ENCODE measurements at places on chromosomes 11 and 22.

DNA sequence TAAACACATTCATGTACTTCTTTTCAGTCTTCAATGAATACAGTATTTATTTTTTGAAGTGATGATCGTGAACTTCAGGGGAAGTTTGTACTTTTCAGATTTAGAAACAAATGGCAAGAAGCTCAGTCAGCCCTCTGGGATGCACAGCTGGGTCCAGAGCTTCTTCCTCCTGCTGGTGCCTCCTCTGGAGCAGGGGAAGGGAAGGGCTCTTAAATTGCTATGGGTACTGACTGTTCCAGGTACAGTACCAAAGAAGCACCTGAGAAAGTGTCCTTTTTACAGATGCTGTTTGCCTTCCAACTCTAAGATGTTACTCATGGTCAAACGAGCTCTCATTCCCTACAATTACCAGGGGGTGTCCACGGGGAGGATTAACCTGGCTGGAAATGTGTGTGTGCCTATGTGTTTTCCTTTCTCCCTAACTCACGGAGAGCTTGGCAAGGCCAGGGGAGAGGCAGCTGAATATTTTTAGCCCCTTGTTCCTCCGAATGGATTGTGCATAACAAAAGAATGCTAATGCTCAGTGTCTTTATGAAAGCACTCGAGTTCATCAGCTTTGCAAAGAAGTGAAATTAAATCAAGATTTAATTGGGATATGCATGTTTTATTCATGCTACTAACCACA is 313.7 kb upstream of the CADM1 start:
- no peak for DNase-seq

GRCh38 chr11:117535850-117536411 is 208.3 kb downstream of the CEP164 start:
- no peak for DNase-seq

DNA sequence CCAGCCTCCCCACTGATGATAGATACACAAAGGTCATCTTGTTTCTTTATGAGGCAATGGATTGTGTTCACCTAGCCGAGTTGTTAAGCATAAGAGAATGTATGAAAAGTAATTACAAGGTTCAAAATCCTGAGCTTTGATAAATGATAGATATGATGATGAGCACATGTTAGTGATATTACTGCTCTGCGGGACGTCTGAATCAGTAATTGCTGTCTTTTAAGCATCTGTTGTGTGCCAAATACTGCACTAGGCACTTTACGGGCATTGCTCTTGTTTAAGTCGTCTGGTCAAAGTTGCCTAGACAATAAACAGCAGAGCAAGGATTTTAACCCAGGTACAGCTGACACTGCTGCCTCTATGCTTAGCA is 559 bp upstream of the RNF141 start:
- DNase-seq: no peak

DNA sequence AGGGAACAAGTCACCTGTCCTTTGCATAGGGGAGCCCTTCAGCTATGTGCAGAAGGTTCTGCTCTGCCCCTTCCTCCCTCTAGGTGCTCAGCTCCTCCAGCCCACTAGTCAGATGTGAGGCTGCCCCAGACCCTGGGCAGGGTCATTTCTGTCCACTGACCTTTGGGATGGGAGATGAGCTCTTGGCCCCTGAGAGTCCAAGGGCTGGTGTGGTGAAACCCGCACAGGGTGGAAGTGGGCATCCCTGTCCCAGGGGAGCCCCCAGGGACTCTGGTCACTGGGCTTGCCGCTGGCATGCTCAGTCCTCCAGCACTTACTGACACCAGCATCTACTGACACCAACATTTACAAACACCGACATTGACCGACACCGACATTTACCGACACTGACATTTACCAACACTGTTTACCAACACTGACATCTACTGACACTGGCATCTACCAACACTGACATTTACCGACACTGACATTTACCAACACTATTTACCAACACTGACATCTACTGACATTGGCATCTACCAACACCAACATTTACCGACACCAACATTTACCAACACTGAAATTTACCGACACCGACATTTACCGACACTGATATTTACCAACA is 71.9 kb upstream of the PPP6R3 start:
- no peak for DNase-seq

DNA sequence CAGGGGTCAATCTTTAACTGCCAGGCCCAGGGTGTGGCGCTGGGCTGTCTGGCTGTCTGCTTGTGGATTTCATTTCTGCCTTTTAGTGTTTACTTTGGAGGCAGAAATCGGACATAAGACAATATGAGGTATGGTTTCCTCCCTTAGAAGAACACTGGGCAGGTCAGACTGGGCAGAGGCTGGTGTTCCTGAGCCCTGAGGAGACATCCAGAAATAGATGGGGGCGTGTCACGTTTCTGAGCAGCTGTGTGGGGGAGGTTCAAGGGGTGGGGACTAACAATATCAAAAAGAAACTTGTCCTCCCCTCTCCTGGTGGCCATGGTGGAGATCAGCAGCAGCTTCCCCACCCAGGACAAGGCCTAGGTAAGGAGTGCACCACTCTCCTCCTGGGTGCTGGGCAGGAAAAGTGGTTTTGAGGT is at the start of gene ART1:
TSS of gene ART1 (plus strand) at position 312 of the 419 bp plus-strand sequence. CDS start 14,086 bp downstream, outside the sequence.
- DNase-seq: no peak

DNA sequence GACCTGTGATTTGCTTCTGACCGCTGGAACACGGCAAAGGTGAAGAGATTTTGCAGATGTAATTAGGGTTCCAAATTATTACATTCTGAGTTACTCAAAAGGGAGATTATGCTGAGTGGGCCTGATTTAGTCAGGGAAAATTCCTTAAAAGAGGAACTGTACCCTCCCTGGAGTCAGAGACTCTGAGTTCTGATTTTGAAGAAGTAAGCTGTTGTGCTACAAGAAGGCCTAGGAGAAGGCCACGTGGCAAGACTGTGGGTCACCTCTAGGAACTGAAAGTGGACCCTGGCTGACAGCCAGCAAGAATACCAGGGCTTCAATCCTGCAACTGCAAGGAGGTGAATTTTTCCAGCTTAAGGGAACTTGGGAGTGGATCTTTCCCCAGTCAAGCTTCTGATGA is 45.3 kb downstream of the CHRDL2 start:
- DNase-seq: no peak

- no peak for DNase-seq
Measured at GRCh38 chr11:130804306-130805076, 111.8 kb downstream of the SNX19 start.

GRCh38 chr11:114044042-114044871 is 15.3 kb upstream of the ZBTB16 start:
- no peak for DNase-seq

GRCh38 chr11:129842138-129842537 is 26.5 kb downstream of the TMEM45B start:
- no peak for DNase-seq

DNA sequence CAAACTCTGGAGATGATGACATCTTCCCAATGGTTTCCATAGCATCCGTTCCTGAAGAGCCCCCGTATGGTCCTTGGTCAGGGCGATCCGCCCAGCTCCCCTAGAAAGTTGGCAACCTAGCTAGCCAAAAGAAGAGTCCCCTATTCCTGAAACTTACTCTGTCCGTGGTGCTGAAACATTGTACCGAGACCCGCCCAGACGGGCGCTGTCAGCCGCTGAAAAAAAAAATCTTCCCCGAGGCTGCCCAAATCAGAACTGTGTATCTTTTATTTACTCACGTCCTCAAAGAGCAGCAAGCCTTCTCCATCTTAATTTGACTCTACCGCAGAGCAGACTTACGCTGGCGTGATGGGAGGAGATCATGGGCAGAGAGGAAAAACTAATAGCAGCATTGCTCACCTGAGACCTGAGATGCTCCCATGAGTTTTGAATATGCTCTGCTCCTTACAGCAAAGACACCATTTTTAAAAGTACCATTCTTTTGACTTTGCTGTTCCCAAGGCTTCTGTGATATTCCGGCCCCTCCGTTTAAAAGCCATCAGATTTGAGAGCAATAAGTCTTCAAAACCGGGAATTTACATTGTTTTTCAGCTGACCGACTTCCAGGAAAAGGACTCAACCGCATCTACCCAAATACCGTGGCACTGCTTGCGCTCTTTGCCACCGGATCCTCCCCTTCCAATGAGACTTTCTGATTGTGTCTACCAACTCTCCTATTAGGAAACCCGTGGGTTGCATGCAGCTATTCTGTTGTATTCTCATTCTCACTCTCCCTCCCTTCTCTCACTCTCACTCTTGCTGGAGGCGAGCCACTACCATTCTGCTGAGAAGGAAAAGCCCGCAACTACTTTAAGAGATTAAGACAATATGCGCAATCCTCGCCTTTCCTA is at the start of gene SLC17A6:
TSS of gene SLC17A6 (plus strand) at position 786 of the 890 bp plus-strand sequence. CDS start 153 bp downstream, outside the sequence.
- DNase-seq: no peak

GRCh38 chr11:47350315-47350714 is 2.2 kb downstream of the MYBPC3 start:
- DNase-seq: no peak

DNA sequence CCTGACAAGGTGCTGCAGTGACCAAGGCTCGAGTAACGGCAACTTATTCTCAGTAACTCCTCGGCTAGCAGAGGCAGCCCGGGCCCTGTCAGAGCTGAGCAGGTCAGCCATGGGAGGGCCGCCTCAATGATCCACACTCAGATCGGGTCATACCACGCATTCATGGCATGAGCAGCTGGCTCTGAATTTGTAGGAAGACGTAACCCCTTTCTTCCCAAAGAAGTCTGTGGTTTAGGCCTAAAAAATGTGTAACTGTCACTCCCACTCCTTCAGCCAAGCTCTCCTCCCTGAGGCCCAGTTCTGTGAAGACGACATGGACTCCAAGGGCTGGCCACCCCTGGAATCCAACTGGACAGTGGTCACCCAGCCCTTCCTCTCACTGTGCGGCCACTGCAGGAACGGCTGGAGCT is 30.0 kb downstream of the PPP2R1B start:
- DNase-seq: no peak

DNA sequence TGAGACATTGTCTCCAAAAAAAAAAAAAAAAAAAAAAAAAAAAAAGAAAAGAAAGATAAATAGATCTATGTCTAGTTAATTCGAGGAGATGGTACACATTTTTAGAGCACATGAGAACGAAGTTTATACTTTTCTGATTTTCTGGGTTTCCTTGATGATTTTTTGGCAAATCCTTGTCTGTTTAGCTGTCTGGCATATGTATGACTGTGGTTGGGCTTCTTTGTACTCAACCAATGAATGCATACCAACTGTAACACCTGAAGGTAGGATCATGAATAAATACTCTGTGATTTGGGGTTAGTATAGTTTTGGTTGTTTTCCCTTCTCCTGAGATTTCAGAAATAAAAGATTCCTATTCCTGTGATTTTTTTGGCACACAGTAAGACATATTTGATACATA is 63.1 kb downstream of the ARHGEF12 start:
- DNase-seq: no peak

DNA sequence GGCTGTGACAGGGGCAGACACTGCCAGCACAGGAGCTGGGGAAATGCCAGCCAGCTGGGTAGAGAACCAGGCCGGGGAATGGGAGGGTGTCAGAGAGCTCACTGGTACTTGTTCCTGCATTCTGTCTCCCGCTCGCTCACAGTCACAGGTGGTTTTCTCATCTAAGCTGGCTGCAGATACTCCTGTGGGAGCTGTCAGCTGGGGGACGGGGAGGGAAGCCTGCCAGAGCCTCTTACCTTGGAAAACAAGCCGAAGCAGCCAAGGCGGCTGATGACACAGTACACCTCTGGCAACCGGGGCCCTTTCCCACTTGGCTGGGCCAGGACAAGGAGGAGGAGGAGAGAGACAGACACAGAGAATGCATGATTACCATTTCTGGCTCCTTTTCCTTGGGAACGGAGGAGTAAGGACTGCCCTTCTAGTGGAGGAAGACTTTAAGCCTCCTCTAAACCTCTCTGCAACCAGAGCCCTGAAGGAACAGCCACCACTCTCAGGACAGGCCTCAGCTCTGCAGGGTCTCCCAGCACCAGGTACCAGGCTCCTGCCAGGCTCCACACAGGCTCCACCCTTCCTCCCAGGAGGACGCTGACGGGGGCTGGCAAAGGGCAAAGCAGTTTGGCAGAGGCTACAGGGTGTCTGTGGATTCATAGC is 25.1 kb downstream of the RPL27A start:
- no peak for DNase-seq

GRCh38 chr22:38707346-38707745 is 1.6 kb downstream of the GTPBP1 start:
- DNase-seq: no peak

GRCh38 chr22:38996105-38996504 is 14.0 kb downstream of the APOBEC3B start:
- no peak for DNase-seq

DNA sequence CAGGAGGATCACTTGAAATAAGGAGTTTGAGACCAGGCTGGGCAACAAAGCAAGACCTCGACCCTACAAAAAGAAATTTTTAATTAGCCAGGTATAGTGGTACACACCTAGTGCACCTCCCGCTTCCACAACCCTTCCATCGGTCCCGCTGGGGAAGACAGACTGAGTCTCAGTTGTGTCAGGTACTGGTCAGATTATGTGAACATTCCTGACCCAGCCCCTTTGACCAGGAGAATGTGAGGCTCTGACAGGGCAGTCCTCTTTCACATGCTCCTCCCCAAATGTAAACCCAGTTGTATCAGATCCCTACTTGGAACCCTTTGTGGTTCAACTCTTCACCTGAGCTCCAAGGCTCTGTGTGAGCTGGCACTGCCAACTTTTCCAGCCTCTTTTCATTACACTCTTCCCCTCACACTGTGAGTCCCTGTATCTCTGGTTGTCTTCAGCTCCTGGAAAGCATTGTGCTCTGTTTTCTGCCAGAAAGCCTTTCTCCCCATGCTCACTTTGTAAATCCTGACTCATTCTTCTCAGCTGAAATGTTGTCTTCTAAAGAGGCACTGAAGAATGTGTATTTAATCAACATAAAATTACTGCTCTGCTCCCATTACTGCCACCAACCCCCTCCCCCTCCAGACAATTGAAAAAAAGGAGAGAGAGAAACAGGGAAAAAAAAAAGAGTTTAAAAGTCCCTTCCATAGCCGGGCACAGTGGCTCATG is 2.1 kb upstream of the TTLL12 start:
- no peak for DNase-seq

DNA sequence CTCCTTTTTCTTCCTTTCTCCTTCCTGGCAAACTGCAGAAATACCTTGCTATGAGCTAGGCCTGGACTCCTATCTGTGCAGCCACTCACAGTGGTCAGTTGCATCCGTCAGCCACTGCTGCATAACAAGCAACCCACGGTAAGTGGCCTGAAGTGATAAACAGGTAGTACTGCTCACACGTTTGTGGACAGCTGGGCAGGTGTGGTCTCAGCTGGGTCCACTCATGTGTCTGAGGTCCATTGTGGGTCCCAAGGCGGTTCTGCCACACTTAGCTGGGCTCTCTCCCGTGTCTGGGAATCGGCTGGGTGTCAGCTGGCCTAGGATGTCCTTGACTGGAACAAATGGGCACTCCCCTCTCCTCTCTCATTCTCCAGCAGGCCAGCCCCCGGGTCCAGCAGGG is 109.3 kb downstream of the BRD1 start:
- DNase-seq: no peak

- DNase-seq: no peak
Measured at GRCh38 chr11:57585301-57585700, 12.2 kb upstream of the SERPING1 start.
